ENCODE measurements at places on chromosomes 2 and 18.

GRCh38 chr2:129930451-129930850 lies 49.0 kb upstream of the RAB6C start:
- no peak for DNase-seq

- no peak for DNase-seq
Measured at GRCh38 chr18:8503248-8503647, 106.0 kb upstream of the RAB12 start.

GRCh38 chr2:215535125-215535668 lies 99.3 kb upstream of the FN1 start:
- no peak for DNase-seq

DNA sequence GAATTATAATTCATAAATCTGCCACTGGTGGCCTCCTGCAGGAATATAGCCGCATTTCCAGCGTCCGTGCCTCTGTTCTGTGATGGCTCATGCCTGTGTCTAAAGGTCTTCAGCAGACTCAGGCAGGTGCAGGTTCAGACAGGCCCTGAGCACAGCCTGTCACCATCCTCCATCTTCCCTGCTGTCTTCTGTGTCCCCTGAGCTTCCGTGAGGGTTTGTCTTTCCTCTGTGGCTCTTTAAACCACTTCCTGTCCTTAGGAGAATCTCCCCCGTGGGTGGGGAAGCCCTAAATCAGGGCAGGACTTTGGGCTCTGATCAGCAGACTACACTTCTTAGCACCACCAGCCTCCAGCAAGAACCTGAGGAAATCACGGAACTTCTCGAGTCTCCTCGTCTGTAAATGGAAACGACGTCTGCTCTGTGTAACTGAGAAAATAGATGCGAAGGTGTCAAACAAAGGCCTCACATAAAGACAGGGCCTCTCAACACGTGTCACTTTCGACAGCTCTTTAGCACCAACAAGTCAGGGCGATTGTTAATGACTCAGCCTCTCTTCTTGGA lies 24.1 kb upstream of the NFATC1 start:
- no peak for DNase-seq

DNA sequence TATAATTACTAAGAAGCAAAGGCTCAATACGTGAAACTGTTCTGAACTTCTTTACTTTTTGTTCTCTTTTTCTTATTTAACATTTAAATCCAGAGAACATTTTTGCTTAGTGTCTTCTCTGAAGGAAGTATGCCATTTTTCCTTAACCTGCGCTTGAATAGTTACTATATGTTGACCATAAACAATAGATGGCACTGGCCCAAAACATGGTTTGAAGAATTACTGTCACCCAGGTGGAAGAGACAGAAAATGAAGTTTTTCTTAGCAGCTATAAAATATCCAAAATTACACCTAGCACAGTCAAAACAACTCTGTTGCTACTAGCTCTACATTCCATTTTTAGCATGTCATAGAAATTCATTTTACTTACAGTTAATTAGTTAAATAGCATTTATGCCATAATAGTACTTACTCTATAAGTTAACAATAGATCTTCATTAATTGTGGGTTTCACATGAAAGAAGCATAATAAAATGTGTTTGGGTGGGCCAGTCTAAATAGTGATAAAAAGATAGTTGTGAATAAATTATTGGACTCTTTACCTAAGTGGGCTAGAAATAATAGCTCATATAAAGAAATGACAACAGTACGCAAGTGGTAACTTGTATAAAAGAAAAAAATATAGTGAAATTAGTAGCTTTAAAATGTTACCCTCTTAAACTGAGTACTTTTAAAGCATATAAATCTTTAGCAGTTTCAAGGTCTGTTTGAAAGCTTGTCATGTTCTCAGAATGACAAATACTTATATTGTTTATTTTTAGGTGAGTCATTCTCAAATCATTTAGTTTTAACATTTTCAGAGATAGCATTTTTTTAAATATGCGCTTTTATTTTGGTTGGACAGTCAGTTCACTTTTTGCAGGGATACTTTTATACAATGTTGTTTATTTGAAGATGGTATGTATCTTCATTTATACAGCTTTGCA lies 3.7 kb downstream of the ETAA1 start:
- no peak for DNase-seq

GRCh38 chr2:239316562-239317465 lies 84.0 kb downstream of the HDAC4 start:
- peak; percentile 60 for DNase-seq

- peak; percentile 7 for DNase-seq
Measured at GRCh38 chr2:219542931-219543595, 546 bp downstream of the CHPF start.

DNA sequence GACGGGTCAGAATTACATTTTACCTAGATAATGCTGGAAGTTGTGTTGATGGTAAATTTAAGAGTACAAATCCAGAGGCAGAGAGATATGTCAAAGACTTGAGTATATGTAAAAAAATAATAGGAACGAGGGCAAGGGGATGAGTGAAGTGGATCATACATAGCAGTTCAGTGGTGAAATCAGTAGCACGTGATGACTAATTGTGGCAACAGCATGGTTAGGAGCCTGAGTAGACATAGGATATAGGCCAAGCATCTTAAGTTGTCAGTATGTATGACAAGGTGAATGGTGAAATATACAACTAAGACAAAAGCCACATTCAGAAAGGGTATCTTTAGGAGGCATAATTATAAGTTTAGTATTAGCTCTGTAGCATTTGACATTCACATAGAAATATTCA lies 826.5 kb upstream of the PIK3C3 start:
- no peak for DNase-seq

DNA sequence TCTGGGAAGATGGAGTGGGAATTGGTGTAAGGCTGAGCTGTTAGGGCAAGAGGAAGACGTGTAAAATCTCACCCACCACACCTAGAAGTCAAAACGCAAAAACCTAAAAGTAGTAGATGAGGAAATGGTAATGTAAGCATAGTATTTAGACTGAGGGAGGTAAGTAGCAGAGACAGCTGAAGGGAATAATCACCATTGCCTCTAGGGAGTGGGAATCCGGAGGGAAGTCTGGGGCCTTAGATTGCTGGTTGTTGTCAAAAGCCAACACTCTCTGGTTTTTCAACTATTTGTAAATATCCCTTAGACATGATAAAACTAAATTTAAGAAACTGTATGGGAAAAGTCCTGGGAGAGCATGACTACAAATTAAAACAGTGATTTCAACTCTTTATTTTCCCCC lies 28.7 kb upstream of the MYCN start:
- DNase-seq = no peak

GRCh38 chr2:66390811-66391210 lies 44.1 kb upstream of the MEIS1 start:
- DNase-seq = no peak
